ENCODE measurements at places on chromosomes 12 and 14.

DNA sequence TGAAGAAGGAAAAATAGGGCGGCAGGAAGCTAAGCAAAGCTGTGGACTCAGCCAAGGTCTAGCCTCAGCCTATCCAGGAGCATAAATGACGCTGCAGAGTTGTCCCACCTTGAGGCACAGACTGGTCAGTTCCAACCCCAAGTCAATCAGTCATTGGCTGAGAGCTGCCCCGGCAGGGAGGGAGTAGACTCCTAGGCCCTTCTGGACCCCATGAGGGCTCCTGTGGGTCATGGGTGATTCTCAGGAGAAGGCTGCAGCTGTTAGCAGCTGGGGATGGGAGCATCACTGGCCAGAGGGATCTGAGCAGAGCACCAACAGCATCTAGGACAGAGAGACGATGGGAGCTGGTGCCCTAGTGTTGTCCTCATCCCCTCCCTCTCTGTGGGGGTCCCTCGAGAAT, 51.8 kb upstream of the ESRRB start:
- no peak for DNase-seq

GRCh38 chr14:35222872-35223466, 69.2 kb upstream of the PSMA6 start:
- no peak for DNase-seq

DNA sequence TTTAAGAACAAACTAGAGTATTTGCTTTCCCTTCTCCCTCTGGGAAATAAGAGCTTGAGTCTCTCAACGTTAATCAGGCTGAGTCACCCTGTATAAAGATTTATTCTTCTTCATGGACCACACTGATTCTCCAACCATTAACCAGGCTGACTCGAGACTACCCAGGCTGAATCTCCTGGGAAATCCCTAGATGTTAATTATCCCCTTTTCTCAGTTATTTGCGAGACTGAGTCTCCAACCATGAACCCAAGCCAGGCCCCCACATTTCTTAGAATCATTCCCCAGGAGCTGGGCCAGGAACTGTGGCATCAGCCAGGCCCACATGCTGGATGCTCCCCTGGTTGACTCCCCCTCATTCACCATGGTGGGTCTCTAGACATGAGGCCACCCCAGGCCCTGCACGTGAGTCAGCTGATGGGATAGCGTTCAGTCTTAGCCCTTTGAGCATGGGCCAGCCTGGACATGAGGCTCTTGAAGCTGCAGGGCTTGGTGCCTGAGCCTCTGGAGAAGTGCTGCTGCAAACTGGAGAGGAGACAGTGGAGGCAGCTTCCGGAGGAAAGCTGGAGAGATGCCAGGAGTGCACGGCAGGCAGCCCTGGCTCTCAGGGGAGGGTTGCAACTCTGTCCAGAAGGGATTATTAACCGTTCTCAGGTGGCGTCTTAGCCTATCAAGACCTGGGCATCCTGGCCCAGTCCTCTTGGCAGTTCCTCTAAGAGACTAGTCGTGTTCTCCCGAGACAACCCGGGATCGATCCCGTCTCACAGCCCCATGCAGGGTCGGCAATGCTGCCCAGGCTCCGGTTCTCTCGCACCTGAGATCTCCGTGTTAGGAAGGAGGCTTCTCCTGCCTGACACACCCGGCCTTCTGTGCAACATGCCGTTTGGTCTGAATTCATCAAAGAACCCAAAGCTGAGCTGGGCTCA, 296.6 kb downstream of the ADGRD1 start:
- no peak for DNase-seq

- DNase-seq, result no peak
These were observed 212.9 kb upstream of the CRY1 start for GRCh38 chr12:107306141-107306659.

- no peak for DNase-seq
These were observed 33.0 kb downstream of the SPATS2 start for GRCh38 chr12:49400304-49400703.

- peak; percentile 17 for DNase-seq
These were observed 26.8 kb upstream of the CEBPE start for GRCh38 chr14:23145794-23146350.

- DNase-seq, result no peak
These were observed 681.0 kb downstream of the RPL10L start for GRCh38 chr14:45970621-45971020.

GRCh38 chr12:14956024-14956891, 5.1 kb downstream of the ARHGDIB start:
- DNase-seq, result no peak

DNA sequence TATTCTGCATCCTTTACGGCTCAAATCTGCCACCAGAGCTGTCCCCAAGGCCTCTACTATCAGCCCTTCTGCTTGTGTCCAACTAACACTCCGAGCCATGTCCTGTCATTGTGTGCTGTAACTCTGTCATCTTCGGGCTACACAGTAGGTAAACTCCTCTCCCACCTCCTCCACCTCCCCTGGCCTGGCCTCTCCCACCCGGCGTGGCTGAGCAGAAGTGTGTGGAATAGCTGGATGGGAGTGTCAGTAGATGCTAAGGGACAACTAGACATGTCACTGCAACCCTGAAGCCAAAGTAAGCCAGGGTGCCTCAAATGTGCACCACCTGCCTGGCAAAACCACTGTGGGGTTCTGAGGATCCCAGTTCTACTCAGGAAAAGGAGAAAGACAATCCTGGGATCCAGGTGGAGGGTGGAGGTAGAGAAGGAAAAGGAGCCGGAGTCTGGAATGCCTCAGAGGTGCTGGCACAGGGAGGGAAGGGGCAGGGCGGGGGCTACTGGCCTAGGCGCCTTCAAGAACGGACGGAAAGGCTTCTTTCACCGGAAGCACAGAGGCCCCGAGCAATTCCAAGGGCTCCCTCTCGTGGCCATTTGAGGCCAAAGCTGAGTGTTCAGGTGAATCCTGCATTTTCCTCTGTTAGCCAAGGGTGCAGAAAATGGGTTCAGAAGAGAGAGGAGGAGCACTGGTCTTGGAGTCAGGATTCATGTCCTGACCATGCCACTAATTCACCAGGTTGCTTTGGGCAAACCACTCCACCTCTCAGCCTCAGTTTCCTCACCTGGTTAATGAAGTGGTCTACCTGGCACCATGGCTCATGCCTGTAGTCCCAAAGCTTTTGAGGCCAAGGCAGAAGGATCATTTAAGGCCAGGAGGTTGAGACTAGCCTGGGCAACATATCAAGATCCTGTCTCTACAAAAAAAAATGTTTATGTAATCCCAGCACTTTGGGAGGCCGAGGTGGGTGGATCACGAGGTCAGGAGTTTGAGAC, 20.5 kb upstream of the FAM181A start:
- peak; percentile 30 for DNase-seq

DNA sequence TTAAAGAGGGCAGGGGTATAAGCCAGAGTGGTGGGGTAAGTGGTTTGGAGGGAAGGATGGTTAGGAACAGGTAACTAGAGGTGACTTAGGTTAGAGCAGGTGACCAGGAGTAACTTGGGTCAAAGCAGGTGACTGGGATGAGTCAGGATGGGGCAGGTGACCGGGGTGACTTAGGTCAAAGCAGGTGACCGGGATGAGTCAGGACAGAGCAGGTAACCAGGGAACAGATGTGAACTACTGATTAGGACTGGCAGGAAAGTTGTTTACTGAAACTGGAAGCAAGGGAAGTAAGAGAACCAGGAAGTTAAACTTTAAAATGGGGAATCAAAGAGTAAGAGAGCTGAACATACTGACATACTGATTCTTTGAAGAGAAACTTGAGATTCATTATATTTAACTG, 57.4 kb downstream of the FSCB start:
- no peak for DNase-seq

DNA sequence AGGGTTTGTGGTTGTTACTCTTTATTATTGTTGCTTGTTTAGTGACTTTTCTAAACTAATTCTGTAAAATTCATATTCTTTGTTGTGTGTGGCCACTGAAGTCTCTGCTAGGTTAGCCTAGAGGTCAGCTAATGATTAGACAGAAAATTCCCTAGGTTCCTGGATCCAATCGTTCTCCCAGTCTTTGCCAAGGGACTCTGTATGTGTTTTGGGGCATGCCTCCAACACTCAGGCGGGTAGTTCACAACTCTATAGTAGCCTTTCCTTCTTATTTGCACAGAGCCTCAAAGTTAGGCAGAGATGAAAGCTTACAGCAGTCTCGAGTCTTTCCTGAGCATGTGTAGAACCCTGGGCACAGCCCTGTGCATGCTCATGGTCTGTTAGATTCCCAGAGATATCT, 32.7 kb upstream of the RIN3 start:
- DNase-seq, result no peak

DNA sequence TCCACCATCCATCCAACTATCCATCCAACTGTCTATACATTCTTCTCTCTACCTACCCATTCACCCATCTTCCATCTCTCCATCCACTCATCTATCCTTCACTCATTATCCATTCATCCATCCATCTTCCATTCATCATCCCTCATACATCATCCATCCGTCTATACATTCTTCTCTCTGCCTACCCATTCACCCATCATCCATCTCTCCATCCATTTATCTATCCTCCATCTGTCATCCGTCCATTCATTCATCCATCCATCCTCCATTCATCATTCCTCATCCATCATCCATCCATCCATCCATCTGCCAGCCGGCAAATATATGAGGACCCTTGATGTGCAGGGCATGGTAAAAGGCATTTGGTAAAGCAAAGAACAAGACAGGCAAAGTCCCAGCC, 25.2 kb downstream of the AACS start:
- no peak for DNase-seq

DNA sequence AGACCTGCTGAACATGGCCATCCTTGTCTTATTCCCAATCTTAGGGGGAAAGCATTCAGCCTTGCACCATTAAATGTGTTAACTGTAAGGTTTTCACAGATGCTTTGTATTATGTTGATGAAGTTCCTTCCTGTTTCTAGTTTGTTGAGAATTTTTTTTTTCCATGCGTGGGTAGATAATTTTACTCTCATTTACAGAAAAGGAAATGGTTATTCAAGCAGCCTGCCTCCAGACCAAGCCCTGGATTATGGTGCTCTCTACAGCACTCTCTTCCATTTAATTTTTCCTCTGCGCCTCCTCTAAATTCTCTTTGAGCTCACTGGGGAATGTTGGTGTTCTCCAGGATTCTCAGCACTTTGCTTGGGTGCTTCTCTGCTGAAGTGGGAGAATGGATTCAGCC, 179.3 kb upstream of the PZP start:
- DNase-seq, result no peak

GRCh38 chr14:75191100-75191499, 14.7 kb upstream of the TMED10 start:
- DNase-seq, result no peak

DNA sequence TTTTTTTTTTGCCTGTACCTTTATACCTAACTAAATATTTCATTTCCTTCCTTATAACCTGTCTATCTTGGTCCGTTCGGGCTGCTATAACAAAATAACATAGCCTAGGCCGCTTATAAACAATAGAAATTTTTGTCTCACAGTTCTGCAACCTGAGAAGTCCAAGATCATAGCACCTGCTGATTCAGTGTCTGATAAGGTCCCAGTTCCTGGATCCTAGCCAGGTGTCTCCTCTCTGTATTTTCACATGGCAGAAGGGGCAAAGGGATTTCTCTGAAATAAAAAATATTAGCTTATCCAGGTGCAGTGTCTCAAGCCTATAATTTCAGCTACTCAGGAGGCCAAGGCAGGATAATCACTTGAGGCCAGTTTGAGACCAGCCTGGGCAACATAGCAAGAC, 1046.6 kb upstream of the USP15 start:
- DNase-seq, result no peak

- peak; percentile 61 for DNase-seq
These were observed 10.2 kb downstream of the CD69 start for GRCh38 chr12:9750276-9751203.

Data from AG10803 (cell line).